ENCODE measurements at places on chromosomes 2 and 18.

DNA sequence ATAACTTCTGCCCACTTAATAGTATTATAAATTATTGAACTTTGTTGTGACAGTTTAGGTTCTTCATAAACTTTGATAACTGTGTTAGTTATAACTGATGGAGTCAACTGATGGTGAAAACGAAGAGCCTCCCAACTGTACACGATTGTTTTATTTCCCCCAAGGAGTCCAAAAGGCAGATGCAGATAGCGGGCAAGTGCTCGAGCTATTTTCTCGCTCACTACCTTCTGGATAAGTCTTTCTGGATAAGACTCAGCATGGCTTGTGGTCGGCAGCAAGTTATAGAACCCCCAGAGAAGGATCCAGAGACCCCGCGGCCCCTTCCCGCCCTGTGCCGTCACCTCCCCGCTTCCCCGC is 517 bp downstream of the GCFC2 start:
- peak; percentile 42 for DNase-seq

DNA sequence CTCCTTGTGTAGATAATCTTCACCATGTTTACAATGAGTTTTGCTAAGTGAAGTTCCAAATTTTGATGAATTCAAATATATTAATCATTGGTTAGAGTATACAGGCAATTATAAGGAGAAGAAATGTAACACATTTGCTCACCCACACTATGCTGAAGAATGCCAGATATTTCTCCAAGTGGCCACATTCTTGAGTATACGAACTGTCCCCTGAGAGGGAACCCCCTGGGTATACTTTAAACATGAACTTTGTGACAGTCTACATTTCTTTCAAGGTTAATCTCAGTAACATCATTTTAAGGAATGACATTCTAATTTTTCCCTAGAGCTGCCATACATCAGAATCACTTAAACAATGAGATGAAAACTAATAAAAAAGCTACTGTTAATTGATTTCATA is 39.8 kb upstream of the CDKL4 start:
- DNase-seq: no peak

DNA sequence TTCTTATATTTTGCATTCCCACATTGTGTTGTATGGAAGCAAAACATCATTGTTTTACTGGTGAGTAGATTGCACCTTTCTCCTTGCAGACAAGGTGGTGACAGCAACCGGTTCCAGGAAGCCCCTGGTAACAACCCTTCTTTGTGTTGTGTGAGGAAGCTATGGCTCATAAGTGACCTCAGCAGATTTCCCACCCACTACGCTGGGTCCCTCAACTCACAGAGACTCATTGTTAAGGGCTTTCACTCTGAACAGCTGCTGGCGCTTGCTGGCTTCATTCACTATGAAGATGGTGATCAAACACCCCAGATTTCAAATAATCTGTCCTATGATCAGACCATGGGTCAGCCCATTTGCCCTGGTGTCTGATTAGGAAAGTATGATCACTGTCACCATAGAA is 53.4 kb downstream of the WIPF1 start:
- no peak for DNase-seq

- DNase-seq: no peak
Observed at GRCh38 chr2:196590286-196590685, 49.2 kb upstream of the CCDC150 start.

DNA sequence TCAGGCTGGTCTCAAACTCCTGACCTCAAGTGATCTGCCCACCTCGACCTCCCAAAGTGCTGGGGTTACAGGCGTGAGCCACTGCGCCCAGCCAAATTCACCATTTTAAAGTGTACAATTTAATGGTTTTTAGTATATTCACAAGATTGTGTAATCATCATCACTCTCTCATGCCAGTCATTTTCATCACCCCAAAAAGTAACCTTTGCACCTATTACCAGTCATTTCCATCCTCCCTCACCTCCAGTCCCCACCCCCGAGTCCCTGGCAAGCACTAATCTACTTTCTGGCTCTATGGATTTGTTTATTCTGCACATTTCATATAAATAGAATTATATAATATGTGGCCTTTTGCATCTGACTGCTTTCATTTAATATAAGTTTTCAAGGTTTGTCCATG is 10.8 kb downstream of the PCBP1 start:
- no peak for DNase-seq

- DNase-seq: peak; percentile 78
Observed at GRCh38 chr2:189444322-189444721, 3.0 kb downstream of the WDR75 start.

DNA sequence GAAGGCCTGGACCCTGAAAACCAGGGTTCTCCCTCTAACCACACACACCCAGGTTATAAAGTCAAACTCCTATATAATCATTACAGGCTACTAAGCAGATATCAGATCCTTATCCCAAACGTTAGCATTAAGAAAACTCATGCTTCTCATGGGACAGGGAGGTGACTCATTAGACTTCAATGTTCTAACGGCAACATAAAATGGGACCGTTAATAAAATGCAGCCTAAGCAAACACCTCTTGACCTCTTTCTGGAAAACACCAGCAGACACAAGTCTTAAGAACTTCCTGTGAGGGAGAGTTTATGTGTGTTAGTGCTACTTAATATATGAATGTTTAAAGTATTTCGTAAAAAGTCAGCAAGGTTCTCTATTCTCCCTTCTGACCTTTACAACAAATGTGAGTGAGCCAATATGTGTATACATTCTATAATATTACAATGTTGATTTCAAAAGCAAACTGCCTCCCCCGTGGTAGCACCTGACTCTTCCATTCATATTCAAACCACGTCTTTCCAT is 31.7 kb downstream of the LPIN2 start:
- DNase-seq: no peak

- DNase-seq: no peak
Observed at GRCh38 chr18:45782662-45783061, 42.8 kb upstream of the SIGLEC15 start.

- peak; percentile 79 for DNase-seq
Observed at GRCh38 chr2:105179469-105180372, 61.8 kb upstream of the GPR45 start.

GRCh38 chr2:143284087-143284675 is 155.0 kb downstream of the ARHGAP15 start:
- DNase-seq: peak; percentile 35

GRCh38 chr2:85741211-85741832 is 12.5 kb upstream of the ATOH8 start:
- no peak for DNase-seq

GRCh38 chr2:237601453-237602116 is 11.1 kb upstream of the RAB17 start:
- no peak for DNase-seq

- peak; percentile 49 for DNase-seq
Observed at GRCh38 chr2:84891355-84892010, 10.6 kb upstream of the TRABD2A start.

- no peak for DNase-seq
Observed at GRCh38 chr2:64259312-64259711, 115.1 kb upstream of the PELI1 start.

DNA sequence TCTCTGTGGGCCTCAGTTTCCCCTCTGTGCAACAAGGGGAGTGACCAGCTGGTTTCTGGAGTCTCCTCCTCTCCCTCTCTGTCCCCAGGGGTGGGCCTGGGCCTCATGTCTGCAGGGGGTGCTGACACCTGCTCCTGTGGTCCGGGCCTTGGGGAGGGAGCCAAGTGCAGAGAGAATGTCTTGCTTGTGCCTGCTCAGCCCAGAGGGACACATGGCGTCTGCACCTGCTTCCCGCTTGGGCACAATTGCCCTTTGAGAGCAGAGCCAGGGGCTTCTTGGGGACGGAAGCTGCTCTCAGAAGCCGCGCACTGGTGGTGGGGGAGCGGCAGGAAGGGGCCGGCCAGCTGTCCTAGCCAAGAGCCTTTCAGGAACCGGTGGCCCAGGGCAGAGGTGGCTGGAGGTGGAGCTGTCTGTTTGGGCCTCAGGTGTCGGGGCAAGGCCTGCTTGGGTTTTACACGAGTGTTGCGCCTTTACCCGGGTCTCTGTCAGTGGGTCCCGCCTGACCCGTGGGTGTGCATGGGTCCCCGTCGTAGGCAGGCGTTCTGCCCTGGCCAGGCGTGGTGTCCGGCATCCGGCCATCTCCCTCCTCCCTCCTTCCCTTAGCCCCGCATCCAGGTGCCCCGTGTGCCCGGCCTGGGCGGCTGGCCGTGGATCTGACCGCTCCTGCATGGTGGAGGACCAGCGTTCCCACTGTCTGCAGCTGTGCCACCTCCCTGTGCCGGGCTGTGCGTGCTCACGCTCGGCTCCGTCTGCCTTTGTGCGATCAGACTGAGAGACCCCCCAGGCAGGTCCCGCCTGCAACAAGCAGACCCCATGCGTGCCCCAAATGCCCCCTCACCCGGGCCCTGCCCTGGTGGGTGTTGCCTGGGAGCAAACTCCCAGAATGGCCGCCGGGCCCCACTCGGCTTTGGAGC is 4.0 kb downstream of the NEU4 start:
- no peak for DNase-seq

GRCh38 chr2:216555274-216555673 is 56.6 kb downstream of the RPL37A start:
- peak; percentile 68 for DNase-seq

DNA sequence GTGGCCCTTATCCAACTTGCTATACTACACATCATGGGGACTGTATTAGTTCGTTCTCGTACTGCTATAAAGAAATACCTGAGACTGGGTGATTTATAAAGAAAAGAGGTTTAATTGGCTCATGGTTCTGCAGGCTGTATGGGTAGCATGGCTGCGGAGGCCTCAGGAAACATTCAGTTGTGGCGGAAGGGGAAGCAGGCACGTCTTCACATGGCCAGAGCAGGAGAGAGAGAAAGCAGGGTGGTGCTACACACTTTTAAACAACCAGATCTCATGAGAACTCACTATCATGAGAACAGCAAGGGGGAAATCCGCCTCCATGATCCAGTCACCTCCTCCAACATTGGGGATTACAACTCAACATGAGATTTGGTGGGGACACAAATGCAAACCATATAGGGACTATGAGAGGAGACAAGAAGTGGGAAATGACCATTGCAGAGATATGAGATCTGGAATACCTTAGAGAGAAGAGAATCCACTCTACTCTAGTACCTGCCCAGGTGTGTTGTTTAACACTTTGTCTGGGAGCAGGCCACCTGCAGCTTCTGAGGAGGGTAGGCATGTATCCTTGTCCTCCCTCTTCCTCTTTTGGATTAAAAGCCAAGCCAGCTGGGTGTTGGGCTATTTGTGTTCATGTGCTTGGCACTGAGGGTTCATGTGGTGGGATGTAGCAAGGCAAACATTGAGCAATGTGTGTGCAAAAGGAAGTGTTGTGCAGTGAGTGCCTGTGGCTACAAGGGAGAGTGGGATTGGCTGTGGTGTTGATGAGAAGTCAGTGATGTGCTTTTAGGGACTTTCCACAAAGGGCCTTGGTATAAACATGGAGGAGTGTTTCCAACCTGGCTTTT is 22.8 kb downstream of the TTLL4 start:
- DNase-seq: peak; percentile 98

- DNase-seq: peak; percentile 54
Observed at GRCh38 chr2:137980459-137980858, 16.2 kb downstream of the HNMT start.

- DNase-seq: no peak
Observed at GRCh38 chr2:80019571-80020460, 284.7 kb downstream of the LRRTM1 start.

- no peak for DNase-seq
Observed at GRCh38 chr2:121898483-121898882, 143.0 kb downstream of the TSN start.

GRCh38 chr2:111716905-111717775 is 166.9 kb downstream of the ANAPC1 start:
- no peak for DNase-seq

DNA sequence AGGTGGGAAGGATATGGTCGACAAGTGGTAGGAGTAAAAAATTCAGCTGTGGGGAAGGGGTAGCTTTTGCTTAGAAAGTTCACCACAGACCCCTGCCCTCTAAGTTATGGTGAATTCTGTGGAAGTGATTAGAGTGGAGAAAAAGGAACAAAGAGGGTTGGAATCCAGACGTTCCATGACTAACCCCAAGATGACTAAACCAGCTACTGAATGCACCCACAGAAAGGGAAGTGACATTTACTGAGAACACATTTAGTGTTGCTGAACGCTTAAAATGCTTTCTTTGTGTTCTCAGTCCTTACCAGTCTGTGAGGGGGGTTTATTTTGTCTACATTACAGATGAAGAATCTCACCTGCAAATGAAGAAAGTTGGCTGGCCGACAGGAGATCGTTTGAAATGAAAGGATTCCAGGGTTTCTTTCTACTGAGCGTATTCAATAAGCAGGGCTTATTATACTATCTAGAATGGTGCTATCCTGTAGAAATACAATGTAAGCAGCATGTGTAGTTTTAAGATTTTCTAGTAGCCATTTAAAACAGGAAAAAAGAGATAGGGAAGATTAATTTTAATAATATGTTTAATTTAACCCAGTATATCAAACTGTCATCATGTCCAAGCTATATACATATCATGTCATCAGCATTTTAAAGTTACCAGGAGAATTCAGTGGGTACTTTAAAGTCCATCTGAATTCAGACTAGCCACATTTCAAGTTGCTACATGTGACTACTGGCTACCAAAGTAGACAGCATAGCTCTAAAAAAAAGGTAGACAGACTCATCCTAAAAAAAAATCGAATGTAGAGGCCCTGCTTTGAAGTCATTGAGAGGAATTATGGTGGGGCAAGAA is 60.1 kb downstream of the LIMS1 start:
- DNase-seq: peak; percentile 95

DNA sequence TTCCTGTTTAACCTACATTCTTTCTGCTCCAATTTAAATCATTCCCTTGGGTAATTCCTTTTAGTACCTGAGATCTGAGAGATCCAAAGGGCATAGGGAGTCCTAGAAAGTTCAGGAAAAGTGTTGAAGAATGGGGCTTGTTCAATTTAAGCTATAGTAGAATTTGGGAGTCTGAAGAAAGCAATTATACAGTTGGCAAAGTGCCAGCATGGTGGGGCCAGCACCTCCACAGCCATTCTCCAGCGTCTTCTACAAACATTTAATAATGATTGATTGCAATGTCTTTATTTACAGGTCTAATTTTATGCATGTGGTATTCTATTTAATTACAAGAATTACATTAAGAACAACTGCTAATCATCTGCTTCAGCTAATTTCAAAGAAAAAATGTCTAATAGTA is 957.7 kb upstream of the GYPC start:
- DNase-seq: no peak

GRCh38 chr2:20745924-20746555 is 76.9 kb downstream of the LDAH start:
- no peak for DNase-seq

DNA sequence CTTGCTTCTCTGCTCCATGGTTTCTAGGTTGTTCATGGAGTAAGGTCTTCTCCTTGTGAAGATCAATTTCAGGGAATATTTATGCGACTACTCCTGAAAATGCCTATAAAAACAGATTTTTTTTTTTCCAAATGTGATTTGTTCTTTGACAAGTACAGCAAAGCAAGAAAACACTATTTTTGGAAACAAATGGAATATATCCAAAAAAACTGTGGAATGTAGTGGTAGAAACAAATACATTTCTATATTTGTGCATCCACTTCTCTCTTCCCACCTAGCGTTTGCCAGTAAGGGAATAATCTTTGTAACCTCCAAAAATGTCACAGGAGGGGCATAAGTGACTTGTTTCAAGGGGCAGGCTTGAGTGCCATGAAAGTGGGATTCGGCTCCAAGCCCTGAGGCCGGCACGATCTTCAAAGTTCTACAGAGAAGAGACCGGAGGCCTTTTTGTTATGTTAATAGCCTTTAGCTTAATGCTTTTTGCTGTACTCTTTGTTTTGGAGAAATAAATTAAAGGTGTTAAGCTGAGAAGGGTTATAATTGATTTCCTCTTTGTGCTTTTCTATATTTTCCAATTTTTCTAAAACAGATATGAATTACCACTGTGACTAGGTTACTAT is 200.6 kb downstream of the NRP2 start:
- DNase-seq: no peak

Data from MV-4-11 (cell line).